ENCODE measurements at places on chromosomes 11 and 22.

DNA sequence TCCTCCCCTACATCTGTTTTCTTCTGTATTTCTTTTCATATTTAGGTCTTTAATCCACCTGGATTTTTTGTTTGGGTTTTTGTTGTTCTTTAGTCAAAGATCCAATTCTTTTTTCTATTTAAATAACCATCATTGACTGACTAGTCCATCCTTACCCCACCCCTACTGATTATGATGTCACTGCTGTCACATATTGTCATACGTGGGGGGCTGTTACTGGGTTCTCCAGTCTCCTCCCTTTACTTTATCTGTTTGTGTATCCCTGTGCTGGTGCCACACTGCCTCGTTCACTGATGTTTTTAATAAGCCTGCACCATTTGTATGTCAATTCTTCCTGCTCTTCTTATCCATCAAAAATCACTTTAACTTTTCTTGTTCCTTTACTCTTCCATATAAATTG lies 6.9 kb upstream of the DCPS start:
- no peak for DNase-seq

DNA sequence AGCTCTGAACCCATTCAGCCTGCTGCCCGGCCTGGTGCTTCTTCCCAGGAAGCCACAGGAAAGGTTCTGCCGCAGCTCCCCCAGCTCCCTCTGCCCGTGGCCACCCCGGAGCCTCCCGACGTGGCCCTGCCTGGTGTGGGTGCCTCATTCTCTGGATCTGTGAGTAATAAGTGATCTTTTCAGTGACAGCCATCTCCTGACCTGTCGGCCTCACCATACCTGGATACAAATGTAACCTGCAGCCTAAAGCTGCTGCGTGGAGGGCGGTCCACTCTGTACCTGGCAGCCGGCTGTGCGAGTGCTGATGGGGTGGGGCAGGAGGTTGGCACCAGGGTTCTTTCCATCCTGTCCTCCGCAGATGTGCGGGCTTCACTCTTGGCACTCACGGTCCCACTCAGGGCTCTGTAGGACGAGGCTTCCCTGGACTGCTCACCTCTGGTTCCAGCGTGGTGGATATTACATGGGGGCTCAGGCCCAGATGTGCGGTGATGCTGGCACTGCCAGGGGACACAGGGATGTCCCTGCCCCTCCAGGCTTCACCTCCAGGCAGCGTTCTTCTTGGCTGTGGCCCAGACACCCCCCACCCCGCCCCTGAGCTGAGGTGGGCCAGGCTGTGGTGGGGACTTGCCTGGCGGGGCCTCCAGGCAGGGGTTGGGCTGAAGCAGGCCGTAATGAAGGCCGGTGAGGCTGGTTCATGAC lies 748.5 kb downstream of the BRD1 start:
- DNase-seq: no peak

DNA sequence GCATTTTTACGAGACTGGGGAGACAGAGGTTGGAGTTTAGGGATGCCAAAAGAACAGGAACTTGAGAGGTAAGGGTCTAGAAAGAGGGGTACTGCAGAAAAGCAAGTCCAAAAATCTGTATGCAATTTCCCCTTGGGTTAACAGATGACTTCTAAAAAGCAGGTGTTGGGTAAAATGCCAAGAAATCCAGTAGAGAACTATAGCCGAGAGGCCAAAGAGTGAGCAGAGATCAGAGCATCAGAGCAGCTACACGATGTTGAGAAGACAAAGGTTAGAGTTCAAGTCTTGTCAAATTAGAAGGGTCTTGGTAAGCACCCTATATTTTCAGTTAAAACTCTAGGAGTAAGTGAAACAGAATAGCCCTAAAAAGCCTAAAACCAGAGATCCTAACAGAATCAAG lies 145.2 kb downstream of the FCHSD2 start:
- no peak for DNase-seq

GRCh38 chr22:33576205-33576604 lies 344.1 kb downstream of the LARGE1 start:
- DNase-seq: no peak

DNA sequence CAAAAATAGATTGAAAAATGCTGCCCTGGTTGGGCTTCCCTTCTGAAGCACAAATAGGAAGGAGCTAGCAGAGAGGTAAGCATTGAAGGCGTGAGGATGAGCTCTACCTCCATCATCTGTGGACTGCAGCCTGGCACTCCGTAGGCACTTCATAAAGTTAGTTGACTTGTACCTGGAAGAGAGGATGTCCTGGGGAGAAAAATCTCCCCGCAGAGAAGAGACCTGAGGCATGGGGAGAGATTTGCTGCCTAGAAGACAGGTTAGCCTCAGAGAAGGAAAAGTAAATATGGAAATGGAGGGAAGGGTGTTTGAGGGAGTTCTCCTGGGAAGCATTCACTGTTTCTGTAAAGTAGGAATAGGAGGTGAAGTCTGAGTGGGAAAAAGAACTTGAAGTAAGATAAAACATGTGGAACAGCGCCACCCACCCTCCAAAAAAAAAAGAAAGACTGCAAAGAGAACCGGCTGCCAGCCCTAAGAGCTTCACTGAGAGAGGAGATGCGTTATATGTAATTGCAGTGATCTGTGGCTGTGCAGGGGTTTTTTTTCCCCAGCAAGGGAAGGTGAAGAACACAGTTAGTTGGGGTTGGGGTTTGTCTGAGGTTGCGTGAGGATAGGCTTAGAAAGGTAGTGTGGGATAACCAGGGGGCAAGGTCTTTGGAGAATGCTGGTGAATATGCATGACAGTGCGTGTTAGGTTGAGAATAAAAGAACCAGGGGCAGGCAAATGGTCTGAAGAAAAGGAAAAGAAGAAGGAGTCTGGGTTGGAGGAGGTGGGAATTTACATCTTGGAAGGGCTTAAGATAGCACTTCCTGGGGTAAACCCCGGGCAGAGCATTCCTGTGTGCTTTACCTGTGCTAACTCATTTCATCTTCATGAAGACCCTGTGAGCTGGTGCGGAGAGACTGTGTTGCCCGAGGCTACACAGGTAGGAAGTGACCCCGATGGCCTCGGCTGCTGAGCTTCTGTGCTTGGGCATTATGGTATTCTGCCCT lies 16.0 kb downstream of the TNRC6B start:
- no peak for DNase-seq

DNA sequence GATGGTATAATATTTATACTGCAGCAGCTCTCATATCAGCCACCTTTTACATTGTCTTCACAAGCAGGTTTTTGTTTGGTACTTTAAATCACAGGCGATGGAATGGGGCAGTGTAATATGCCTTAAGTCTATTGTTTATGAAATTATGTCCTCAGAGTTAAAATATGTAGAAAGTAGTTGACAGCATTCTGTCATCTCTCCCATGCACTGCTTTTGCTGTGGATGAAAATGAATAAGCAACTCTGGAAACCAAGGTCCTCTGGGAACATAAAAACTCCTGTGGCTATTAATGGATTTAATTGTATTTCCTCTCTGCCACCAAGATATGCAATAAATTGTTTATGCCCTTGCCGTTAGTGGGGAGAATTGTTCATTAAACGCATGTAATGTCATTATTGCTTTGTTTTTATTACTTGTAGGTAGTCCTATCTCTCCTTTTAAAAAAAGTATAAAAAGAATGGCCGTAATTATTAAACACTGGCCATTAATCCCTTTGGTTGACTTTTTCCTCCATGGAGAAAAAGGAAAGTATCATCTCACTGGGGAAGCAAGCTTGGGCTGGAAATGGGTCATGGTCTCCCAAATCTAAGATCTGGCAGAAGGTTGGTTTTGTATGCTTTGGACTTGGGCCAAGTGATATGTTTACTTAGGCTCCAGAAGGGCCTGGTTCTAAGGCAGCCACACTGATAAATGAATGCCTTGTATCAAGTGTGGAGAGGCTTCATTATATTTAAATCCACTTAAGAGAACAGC lies 13.1 kb downstream of the PACS1 start:
- no peak for DNase-seq
